ENCODE measurements at places on chromosomes 2 and 18.

GRCh38 chr2:58098254-58099095 is 51.9 kb downstream of the VRK2 start:
- no peak for DNase-seq

GRCh38 chr2:24010477-24011249 is 778 bp downstream of the MFSD2B start:
- DNase-seq: no peak

DNA sequence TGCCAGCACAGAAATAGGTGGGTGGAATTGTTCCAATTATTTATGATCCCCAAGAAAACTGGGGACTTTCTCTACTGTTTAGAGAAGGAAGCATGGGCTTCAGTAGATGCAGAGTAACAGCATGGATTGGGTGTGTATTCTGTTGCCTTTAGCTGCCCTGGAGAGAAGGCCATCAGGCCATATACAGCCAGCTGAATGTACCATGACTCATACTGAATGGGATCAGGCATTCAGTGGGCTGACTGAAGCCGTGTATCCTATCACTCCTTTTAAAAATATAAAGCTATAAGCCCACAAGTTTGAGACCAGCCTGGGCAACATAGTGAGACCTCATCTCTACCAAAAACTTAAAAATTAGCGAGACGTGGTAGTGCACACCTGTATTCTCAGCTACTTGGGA is 16.7 kb upstream of the PLEKHM3 start:
- no peak for DNase-seq

DNA sequence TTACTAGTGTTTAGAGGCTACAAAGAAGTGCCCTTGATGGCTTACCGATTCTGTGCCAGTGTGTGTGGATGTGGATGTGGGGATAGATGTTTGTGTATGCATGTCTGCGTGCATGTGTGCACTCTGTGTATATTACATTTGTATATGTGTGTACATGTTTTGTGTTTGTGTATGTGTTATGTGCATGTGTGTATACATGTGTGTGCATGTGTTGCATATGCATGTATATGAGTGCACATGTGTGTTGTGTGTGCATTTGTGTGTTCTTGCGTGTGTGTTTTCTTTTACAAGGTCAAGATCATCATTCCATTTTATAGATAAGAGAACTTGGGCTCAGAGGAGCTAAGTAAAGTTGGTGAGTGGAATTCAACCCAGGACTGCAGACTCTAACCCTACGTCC is 217.1 kb upstream of the PID1 start:
- no peak for DNase-seq

GRCh38 chr2:56540916-56541315 is 357.1 kb downstream of the CCDC85A start:
- DNase-seq: no peak

DNA sequence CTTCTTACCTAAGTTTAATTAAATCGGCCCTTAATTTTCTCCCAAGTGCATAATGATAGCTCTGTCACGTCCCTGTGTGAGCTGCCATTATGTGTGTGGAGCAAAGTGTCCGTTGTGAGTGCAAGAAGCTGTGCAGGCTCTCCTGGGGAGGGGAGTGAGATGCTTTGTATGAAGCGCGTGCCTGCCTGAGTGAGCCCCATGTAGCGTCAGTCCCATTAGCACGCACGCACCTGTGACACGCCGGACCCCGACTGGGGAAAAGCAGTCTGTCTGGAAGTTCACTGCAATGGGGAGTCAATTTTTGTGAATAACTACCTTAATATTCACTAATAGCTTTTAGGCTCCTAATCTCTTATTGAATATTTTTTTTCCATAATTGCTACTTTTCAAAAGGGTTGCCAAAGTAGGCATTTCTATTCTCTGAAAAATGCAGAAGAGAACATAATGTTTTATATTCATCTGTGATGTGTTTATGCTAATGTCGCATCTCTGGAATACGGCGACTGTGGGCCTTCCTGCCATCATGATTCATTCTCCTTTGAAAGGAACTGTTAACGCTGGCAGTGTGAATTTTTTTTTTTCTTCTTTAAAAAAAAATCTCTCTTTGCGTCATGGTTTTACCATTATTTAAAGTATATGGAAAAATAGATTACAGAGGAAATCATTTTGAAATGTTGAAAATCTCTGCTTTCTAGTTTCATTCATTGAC is 157.7 kb downstream of the COL4A4 start:
- no peak for DNase-seq

Data from CD4-positive, alpha-beta T cell treated with Interferon alpha-2 for 1 hour (primary cell).